Prostate gland (tissue), 2 donors: ENCODE measurements at places on chromosomes 6 and 20. TPM values are rescaled to one million over a fixed set of nuclear protein-coding genes. Genes with fewer than 3 reads are reported as not detected.

Gene TFAP2C
- total RNA-seq = 22.4 TPM

DNA sequence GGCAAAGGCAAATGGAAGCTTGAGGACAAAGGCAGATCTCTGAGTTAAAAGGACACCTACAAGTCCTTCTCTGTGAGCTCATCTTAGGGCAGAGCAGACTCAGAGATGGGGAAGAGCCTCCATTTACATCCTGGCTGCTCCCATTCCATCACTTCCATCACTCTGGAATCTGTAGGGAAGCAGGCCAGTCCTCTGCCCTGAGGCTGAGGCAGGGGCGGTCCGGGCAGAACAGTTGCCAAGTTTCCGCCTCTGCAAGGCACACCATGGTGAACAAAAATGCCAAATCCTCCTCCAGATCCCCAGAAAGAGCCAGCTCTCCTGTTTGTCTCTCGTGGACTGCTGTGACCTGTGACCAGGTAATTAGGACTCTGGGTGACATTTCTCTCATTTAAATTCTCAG, 209.6 kb upstream of the SSTR4 start:
- H3K36me3 ChIP-seq = no peaks in the 10 kb centered on the region
- H3K4me3 ChIP-seq = no peak overlapping the region
- no peaks in the 10 kb centered on the region for H3K4me1 ChIP-seq
- DNase-seq = no peak
- H3K27me3 ChIP-seq = no peaks in the 10 kb centered on the region

Gene ELOVL4
- total RNA-seq = 5.8 TPM

DNA sequence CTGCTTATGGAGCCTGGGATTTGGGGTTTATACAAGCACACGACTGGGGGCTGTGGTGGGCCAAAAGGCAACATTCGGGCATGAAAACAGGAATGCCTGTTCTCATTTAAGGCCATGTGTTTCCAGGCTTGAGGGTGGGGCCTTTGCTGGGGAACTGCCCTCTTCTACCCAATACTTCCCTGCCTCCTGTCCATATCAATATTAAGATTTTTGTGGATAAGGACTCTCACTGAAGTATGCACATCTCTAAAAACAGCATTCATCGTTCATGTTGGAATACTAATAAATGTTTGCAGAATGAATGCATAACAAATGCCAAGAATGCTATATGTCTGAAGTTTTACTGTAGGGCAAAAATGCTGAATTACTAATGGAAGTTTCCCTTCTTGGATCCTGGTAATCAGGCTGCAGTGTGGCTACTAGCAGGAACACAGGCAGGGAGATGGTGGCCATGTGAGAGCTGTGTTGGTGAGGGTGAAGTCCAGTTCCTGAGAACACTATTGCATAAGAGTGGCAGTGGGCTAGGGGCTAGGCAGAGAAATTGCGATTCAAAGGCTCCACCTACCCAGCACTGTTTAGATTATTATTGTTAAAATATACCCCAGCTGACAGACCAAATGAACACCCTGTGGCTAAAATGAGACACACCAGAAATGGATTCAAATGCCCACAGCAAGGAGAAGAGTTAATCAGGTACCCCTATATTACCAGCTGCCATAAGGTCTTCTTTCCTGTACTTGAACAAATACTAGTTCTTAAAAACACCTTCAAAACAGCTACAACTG, 644.3 kb downstream of the EPM2A start:
- no peaks in the 10 kb centered on the region for H3K27me3 ChIP-seq
- DNase-seq = no peak
- H3K36me3 ChIP-seq = no peaks in the 10 kb centered on the region
- no peak overlapping the region for H3K4me3 ChIP-seq
- H3K27ac ChIP-seq = no peak overlapping the region
- no peaks in the 10 kb centered on the region for H3K4me1 ChIP-seq

DNA sequence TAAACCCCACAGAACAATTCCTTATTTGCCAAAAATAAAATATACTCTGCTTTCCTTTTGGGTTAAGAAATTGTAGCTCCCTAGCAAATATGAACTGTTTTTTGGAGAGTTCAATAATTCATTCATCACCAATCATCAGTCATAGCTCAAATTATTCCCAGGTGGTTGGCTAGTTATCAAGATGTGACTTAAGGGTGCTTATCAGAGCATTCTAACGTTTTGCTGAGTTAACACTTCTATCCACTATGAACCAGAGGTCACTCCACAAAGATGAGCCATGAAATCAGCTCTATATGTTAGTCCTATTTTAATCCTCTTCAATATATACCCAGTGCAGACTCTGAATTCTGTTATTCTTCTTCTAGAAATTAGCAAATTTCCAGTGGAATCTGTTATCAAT, 379.1 kb downstream of the TENT5A start:
- DNase-seq = no peak
- H3K4me3 ChIP-seq = no peak overlapping the region
- no peaks in the 10 kb centered on the region for H3K36me3 ChIP-seq
- no peaks in the 10 kb centered on the region for H3K27me3 ChIP-seq
- H3K4me1 ChIP-seq = no peaks in the 10 kb centered on the region

DNA sequence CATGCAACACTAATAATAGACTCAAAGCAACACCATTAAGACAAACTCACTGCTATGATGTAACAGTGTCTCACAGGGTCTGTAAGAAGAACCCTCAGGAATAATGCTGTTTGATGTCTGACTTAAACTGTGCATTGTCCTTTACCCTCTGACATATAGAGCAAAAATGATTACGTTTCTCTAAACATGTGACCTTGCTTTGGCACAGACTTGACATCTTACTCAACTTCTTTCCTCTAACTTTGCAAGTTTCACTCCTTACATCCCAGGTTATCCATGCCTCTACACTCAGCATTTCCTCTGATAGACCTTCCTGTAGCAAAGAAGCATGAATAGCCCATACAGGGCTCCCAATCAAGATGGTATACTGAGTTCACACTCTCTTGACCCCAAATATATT, 252.7 kb downstream of the UST start:
- H3K27me3 ChIP-seq = no peaks in the 10 kb centered on the region
- no peaks in the 10 kb centered on the region for H3K36me3 ChIP-seq
- no peak for DNase-seq
- no peaks in the 10 kb centered on the region for H3K4me1 ChIP-seq
- H3K4me3 ChIP-seq = no peak overlapping the region

DNA sequence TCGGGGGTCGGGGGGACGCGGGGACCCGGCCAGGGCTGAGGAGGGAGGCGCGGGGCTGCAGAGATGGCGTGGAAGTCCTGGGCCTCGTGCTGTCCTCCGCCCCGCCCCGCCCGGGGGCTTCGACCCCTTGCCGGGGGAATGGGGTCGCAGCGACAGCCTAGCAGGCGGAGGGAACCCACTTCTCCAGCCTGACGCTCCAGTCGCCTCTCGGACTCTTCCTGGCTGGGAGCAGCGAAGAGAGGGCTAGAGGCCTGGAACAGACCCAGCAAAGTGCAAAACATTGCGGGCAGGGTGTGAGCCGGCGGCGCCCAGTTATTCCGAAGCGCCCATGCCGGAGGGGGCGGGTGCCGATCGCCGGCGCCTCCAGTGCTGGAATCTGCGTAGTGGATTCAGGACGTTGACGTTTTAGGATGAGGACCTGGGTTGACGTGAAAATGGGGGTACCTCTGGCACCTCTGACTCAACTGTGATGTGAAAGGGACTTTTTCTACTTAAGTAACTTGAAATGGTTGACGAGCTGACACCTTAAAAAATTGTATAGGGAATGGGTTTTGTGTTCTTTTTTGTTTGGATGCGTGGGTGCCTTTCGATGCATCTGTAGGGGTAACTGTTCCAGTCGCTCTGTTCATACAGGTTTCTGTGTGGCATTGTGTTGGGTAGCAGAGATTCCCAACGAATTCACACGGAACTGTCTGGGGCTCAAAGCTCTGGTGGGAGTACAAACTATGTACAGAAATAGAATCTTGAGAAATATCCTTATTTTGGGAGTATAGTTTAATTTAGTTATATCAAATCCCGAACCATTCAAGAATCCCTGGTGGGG, 1.4 kb downstream of the SLC35F1 start:
- no peaks in the 10 kb centered on the region for H3K27me3 ChIP-seq
- H3K27ac ChIP-seq = peak overlapping the region; percentile 62
- no peak for DNase-seq
- peak overlapping the region; percentile 43 for H3K4me3 ChIP-seq
- no peaks in the 10 kb centered on the region for H3K4me1 ChIP-seq

Gene NDRG3
- 42.8 TPM for total RNA-seq

Gene LINC00237
- total RNA-seq = not detected
